Tibial nerve (tissue), 4 donors: ENCODE measurements at places on chromosomes 13 and 19. TPM values are rescaled to one million over a fixed set of nuclear protein-coding genes. Genes with fewer than 3 reads are reported as not detected.

The ADAMTSL5 gene
- total RNA-seq = 54.8 TPM

The ABHD13 gene
- 11.0 TPM for total RNA-seq

The CASP14 gene
- not detected for total RNA-seq

The TFDP1 gene
- 38.8 TPM for total RNA-seq

The TLE6 gene
- total RNA-seq = 0.98 TPM
